Activated naive CD8-positive, alpha-beta T cell treated with anti-CD3 and anti-CD28 coated beads, Interleukin-2, amount 50 U/mL, for 16 hours (primary cell): ENCODE measurements at places on chromosomes 2 and 18.

DNA sequence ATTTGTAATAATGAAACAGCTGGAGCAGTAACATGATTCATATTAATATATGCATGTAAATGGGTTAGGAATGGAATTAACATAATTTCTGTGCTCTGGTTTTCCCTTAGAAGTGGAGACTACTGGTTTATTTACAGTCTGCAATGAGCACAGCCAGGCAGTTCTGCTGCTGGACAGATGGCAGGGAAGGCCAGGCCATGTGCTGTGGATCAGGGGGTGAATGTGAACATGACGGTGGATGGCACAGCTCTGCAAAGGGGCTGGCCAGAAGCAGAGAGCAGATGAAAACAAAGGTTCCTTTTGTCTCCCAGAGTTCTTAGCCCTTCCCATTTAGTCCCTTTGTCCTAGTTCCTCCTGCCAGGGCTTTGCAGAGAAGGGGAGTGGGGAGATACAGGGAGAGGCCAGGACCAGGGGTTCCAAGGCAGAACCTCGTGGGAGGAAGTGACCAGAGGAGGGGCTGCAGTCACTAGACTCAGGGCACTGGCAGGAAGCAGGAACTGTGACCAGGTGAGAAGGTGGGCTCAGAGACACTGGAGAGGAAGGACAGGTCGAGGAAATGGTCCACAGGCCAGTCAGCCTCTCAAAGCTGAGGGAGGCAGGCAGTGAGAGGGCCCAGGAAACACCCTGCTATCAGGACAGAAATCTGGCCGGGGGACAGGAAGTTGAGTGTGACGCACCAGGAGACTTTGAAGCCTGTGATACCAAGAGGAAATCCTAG lies 112.9 kb upstream of the ATP8B1 start:
- DNase-seq = no peak

DNA sequence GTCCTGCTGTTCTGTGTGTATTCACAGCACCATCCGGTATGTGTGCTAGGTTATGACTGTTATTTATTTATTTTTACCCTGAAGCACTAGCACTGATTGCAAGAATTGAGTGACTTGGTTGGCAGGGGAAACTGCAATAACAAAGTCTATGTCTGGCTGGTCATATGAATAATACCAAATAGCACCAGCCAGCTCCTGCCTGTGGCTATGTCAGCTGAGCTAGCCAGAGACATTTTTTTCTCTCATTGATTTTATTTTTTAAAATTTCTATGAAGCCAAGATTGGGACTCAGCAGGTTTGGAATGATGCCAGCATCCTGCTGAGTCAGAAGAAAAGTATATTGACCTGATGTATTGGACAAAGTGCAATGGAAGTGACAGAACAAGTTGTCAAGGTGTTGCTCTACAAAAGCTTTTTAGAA lies 188.5 kb upstream of the CDH2 start:
- DNase-seq = no peak

GRCh38 chr2:71839826-71840225 lies 307.8 kb downstream of the CYP26B1 start:
- no peak for DNase-seq

DNA sequence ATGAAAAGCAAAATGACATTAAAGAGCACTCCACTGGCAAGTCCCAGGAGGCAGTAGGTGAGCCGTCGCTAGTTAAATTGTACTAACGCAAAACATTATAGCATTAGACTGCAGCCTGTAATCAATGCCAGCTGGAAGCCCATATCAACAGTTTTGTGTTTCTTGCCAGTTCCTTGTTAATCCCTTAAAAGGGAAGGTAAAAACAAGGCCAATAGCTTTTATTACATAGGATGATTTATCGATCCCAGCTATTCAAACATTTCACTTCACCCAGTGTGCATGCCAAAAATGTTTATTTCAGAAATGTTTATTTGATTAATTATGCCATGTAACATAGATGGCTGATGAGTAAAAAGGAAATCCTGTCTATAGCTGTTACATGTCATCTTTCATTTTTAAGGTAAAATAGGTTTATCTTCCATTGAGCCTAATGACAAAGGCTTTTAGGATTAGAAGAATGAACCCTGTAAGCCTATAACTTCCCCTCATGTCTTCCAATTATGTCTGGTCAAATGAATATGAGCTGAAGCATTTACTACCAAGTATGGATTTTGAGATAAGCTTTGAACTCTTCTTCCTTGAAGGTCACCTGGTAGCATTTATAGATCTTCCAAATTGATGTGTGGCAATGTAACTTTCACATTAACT lies 591.2 kb downstream of the RNF144A start:
- no peak for DNase-seq

DNA sequence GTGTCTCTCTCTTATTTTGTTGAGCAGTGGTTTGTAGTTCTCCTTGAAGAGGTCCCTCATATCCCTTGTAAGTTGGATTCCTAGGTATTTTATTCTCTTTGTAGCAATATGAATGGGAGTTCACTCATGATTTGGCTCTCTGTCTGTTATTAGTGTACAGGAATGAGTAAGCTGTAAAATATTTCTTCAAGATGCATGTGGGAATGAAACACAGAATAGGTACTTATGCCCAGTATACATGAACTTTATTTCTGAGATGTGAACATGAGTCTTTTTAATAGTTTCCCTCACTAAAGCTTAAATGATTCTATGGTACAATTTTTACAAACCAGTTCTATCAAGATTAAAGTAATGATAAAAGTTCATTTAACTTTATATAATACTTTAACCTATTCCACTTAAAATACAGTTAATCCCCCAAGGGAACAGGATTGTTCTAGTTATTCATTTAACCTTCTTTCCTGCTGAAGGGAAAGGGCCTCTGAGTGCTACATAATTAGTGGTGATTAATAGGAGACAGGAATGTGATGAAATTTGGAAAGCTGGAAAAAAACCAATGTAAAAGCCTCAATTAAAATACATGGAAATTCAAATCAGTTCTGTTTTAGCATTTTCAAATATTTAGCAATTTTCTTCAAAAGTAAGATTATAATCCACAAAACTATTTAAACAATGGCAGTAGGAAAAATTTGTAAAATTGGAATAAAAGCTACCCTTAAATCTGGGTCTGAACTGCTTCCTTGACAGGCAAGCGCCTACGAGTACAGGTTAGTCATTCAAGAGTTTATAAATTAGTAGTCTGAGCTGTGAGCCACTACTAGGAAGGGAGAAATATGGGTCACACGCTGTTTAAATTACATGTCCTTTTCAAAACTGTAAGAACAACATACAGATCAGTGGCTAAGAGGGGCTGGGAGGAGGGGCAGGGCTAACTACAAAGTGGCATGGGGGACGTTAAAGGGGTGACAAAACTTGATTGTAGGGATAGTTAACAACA lies 28.9 kb downstream of the SPIRE1 start:
- no peak for DNase-seq

- no peak for DNase-seq
Measured at GRCh38 chr18:39667905-39668304, 2102.3 kb upstream of the CELF4 start.

DNA sequence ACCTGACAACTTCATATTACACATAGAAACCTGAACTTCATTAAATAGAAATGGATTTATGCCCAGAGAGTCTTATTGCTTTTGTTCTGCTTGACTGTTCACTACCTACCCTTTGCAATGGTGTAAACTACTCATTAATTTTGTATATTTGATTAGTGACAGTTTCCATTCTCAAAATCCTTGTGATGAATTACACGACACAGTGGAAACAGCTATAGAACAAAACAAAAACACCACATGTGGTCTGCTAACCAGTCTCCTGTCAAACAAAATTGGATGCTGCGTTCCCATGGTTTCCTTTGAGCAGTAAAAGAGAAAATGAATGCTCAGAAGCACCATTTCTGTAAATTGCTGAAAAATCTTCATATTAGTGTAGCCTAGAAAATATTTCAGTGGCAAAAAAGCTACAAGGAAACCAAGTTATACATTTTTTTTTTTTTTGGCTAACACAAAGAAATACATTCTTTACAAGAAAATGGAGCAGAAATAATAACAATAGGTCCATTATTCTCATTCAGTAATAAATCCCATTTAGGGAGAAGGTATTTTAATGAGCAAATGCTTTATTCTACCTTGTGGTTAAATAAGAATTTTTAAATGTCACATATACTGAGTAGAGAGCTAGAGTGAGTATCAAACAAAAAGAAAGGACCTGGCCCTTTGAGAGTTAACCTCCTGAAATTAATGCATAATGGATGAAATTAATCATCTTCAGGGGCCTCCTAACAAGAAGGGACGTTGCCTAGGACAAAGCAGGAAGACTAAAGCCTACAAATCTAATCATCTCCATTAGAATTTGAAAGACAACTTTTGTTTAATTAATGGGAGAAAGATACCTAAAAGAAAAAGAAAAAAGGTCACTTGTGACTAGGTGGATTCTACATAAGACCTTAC lies 355.1 kb upstream of the ZC3H15 start:
- DNase-seq = no peak

- DNase-seq = no peak
Measured at GRCh38 chr18:10141559-10141958, 227.7 kb downstream of the VAPA start.
